ENCODE measurements at places on chromosomes 5 and 9.

GRCh38 chr9:25025156-25025555 is 479.5 kb upstream of the IZUMO3 start:
- DNase-seq = no peak

- DNase-seq = no peak
Measured at GRCh38 chr5:156755421-156756087, 94.5 kb upstream of the PPP1R2B start.

DNA sequence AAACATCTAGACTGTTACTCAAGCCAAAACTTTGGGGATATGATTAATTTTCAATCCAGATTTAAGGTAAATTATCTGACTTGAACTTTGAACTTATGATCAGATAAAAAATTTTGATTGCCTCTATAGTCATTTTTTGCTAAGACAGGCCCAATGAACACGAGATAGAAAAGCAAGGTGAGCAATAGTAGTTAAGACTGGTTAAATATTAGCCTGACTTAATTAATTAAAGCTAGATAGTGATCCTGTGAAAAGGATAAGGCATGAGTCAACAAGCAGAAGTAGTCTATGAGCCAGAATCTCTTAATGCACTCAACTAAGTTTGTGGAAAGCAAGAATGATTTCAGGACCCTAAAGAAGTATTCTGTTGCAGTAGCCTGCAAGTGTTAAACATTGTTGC is 66.5 kb downstream of the PDE4D start:
- no peak for DNase-seq

DNA sequence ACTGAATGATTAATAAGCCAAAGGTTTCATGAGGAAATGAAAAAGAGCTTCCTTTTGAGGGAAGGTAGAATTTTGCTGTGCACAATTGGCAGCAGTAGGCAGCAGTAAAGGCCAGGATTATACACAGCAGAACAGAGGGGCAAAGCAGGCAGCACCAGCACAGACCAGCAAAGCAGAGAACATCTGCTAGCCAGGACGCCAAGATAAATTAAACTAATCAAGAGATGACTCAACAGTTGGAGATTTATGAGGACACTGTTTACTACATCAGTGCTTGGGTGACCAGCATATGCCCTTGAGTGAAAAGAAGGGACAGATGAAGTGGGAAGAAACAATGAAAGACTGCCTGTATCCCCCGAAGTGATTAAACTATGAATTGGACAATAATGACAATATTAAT is 871.4 kb upstream of the CDH10 start:
- no peak for DNase-seq

DNA sequence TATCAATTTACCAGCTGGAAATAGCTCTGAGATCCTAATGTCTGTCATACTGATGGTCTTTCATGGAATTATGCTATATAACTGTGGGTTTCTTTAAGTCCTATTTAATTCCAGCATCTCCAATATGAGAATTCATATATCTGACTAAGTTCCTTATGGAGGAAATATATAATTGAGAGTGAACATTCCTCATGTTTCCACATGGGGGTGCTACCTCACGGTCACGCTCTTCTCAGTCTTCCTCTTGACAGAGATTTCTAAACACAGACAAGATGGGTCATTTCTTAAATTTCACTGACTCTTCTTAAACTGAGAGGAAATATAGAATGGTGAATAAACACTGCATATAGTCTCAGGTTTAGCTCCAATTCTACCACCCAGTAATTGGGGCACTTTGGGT is 212.1 kb downstream of the SLF1 start:
- no peak for DNase-seq

DNA sequence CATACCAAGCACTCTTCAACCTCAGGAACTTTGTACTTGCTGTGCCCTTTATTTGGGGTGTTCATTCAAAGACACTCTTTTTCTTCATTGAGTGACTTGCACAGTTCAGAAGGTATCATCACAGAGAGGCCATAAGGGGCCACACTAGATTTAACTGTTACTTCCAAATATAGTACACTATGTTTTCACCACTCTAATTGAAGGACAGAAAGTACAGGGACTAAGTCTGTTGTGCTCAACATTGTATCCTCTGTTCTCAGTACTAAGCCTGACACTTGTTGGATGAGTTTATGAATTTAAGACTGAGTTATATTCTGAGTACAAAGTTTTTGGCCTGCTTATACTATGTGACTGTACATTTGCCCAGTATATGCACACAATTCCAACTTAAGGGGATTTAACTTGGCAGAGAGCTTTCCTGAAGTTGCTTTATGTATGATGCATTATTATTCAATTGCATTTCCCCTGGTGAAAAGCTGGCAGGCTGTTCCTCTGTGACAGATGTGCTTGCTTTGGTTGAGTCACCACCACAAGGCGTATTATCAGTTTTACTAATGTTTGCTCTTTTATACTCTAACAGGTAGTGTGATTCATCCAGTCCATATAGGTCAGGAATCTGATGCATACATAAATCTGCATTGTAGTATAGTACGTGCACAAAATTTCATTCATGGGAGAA is 714.8 kb downstream of the TLR4 start:
- DNase-seq = no peak

GRCh38 chr5:173537228-173537627 is 79.2 kb downstream of the BOD1 start:
- no peak for DNase-seq

DNA sequence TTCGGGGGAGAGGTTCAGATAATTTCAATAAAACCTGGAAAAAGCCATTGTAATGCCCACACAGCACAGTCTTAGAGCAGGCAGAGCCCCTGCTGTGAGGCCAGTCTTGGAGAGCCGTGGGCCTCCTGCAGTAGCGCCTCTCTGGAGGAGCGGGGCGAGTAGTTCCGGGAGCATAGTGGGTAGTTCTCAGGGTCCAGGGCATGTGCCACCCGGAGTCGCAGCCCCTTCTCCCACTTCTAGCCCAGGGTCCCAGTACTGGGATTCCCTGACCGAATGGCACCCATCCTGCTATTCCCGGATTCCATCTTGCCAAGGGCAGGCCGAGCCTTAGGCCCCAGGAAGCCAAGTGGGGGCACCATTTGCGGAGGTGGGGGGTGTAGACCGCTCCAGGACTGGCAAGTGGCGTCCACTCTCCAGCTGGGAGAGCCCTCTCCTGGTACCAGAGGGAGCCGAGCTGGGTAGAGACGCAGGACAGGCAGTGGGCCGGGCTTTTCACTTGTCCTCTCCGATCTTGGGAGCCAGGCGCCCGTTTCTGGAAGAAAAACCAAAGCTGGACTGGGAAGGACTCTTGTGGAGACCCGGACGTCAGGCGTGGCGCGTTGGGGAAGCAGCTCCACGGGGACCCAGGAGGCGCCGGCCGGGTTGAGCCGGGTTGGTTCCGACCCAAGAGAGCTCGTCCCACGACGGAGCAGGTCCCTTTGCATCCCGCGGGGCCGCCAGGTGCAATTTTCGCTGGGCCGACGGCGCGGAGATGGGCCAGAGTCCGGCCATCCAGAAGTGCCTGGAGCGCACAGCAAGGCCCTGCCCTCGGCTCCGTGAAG is 12.1 kb downstream of the PROP1 start:
- no peak for DNase-seq

GRCh38 chr5:143245929-143246561 is 157.4 kb downstream of the NR3C1 start:
- no peak for DNase-seq

- no peak for DNase-seq
Measured at GRCh38 chr9:114185570-114186490, 30.5 kb downstream of the COL27A1 start.
